OCI-LY7 (cell line): ENCODE measurements at places on chromosomes 1 and 21. TPM values are rescaled to one million over a fixed set of nuclear protein-coding genes. Genes with fewer than 3 reads are reported as not detected.

Gene EEIG2
- total RNA-seq = 23.1 and 27.1 TPM in 2 replicates

Gene SYT6
- not detected in 2 replicates for total RNA-seq

Gene SPATA45
- 0.74 and 2.0 TPM in 2 replicates for total RNA-seq

Gene TENT5C
- 26.5 and 31.1 TPM in 2 replicates for total RNA-seq

Gene SYT11
- 56.8 and 60.8 TPM in 2 replicates for total RNA-seq

GRCh38 chr1:171668372-171668771 is 15.9 kb upstream of the MYOC start:
- DNase-seq = no peak

GRCh38 chr1:79079770-79080169 is 73.2 kb upstream of the ADGRL4 start:
- no peak for DNase-seq

DNA sequence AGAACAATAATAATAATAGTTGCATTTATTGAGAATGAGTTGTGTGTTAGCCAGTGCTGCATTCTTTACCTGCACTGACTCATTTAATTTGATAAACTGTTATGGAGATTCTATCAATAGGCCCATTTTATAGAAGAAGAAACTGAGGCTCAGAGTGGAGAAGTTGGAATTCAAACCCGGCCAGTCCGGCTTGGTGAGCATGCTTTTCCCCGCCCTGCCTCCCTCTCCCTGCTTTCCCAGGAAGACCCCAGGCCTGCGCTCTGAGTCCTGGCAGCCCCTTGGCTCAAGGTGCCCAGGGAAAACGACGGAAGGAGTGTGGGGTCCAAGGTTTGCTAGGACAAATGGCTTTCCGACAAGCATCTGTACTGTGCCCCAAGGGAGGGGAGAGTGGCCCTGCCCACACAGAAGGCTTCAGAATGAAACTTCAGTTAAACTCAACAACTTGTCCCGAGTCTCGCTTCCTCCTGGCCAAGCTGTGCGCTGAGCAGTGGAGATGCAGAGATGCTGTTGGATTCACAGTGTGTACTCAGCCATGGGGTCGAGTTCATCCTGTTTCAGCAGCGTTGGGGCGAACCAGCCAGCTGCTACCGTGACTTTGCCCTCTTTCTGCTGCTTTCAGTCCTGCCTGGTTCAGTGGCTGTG is 23.3 kb upstream of the PADI6 start:
- DNase-seq = peak; percentile 9
